ENCODE measurements at places on chromosomes 2 and 18.

GRCh38 chr18:60191926-60192325, 180.6 kb downstream of the MC4R start:
- DNase-seq: no peak

GRCh38 chr18:26928670-26929313, 63.3 kb upstream of the AQP4 start:
- DNase-seq: no peak

DNA sequence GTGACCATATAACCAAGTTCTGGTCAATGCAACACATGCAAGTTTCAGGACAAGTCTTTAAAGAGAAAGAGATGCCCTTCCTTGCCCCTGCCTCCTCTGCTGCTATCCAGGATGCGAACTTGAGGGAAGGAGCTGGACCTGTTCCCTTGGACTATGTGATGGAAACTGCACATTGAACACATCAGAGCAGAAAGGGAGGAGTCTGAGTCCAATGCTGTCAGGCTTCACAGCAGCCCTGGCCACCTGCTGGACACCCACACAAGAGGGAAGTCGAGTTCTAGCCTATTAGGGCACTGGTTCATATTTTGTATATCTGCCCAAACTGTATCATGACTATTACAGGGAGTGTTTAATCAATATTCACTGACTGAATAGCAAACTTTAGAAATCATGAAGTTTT, 38.3 kb upstream of the TEX51 start:
- no peak for DNase-seq

DNA sequence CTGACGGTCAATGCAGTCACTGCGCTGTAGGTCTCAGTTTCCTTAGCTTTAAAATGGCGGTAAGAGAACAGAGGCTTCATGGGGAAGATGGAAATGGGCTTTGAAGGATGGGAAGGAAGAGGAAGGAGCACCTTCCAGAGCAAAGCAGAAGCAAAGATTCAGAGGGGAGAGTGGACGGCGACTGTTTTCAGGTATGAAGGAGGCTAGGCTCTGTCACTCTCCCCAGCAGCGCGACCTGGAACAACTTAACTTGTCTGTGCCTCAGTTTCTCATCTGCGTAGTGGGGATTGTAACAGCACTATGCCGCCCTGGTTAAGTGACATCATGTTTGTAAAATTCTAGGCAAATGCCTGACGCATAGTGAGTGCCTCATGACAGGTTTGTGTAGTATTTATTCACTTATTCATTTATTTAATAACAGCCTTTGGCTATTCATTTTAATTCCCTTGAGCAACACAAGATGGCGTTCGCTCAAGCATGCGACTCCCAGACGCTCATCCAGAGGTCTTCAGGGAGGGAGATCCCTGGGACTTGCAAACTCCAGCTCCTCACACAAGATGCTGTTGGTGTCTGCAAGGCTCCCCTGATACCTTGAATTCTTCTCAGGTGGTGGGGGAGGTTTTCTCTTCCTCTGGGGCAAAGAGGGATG, 336.3 kb downstream of the DYSF start:
- DNase-seq: no peak

DNA sequence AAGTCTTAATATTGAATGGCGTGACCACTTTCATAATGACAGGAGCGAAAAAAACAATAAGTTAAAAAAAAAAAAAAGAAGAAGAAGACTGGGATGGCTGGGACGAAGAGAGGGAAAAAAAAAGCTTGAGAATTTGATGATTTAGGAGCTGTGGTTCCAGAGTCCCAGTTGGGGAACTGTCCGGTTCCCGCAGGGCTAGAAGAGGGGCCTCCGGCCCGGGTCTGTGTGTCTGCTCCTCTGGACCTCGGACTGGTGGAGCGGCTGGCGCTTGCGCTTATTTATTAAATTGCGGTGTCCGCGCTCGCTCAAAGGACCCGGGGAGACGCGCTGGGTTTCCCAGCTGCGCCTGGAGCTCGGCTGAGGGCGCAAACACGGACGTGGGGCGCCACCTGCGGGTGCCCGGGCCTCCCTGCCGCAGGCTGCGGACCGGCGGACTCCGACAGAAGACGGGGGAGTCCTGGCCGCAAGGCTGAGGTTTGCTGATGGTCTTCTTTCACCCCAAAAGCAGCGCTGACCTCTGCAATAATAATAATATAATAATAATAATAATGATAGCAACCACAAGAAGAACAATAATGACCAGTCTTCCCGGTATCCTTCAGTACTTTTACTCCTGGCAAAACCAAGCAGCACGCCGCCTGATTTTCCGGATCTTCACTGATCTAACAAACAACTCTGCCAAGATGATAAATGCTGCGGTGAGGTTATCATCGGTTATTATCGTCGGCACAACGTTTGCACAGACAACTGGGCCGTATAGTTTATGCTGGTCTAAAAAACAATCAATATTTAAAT, at the start of gene CBLN2:
Gene CBLN2 (minus strand): TSS at position 251 of the 795 bp plus-strand sequence. CDS start 2,182 bp downstream, outside the sequence.
- no peak for DNase-seq

DNA sequence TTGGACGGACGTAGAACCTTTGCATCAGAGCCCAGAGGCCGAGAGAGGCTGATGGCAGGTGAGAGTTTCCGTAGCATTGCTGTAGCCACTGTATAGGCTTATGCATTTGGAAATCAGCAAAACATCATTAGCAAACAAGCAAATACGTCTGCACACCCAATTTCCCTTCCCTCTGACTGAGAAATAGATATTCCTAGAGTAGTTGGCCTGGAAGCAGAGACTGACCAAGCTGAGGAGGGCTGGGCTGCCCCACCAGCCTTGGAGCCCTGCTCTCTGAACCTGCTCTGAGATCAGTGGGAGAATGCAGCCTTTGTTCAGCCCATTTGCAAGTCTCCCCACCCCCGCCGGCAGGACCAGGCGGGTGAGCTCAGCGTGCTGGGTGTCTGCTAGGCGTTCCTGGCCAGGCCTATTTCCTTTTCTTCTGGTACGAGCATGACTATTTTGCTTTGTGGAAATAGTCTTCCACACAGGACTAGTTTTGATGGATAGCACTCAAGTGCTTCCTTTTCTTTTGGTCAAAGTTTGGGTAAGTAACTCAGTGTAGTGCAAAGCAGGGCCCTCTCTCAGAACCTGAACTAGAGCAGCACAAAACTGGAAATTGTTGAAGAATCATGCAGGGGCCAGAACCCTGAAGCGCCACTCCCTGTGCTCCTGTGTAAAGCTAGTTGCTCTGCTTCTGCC, 21.9 kb upstream of the RNF149 start:
- peak; percentile 22 for DNase-seq

DNA sequence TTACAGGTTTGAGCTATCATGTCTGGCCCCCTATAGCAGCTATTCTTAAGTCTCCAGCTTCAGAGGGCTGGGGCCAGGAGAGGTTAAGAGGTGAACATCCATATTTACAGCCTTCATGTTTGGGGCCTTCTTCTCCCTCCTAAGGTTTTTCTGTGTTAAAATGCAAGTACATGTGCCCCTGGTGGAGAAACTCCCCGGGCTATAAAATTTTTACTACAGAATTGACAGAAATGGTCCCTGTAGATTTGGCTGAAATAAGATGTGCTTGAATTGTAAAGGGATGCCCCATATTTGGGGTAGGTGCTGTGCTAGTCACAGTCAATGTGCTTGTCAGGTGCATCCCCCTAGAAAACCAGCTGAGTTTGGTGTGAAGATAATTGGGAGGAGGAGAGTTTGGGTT, 263.3 kb upstream of the CXCR4 start:
- DNase-seq: no peak

- DNase-seq: no peak
Observed at GRCh38 chr2:145626301-145626700, 1106.4 kb upstream of the ZEB2 start.

- no peak for DNase-seq
Observed at GRCh38 chr2:218021536-218022071, 18.8 kb upstream of the TNS1 start.

DNA sequence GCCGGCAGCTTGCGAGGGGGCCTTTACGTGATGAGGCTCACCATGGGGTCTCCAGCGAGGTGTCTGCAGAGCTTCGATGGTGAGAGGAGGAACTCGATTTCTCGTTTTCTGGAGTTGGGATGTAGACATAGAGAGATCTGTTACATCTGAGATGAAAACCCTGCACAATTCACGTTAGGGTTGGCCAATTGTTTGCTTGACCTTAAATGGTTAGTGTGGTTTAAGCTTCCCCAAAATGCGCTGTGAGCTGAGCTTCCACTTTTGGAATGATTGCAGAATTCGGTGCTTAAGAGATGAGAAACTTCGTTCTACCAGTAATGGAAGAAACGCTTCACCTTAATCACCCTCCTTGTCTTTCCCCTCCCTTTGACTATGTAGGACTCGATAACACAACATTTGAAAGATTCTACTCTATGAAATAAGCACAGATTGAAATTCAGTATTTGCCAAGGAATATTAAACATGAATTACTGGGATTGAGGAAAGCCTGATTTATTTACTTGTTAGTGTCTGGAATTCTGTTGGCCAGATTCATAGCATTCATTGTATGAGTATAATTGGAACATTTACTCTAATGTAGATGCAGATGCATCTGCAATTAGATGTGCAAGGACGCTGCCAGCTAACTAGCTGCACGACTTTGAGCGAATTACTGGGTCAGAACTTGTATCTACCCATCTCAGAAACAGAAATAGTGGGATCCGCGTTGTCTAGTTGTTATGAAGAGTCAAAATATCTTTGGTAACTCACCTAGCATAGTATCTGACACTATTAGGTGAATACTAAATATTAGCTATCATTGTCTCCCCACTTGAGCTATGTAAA, 1.6 kb upstream of the KLF7 start:
- DNase-seq: peak; percentile 45

DNA sequence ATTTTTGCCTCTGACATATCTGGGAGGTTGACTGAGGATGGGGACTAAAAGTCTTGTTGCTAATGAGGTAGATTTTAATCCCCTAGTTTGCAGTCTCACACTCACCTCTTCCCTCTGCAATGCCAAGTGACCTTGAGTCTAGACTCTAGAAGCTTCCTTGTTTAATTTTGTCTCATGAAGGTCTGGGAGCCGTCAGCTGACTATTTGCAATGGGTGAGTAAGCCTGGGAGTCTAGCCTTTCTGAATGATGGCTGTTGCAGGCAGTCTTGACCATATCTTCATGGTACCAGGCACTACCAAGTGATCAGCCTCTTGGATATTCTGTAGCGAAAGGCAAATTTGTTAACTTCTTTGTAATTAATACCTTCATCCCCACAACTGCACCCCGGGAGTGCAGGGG, 61.2 kb downstream of the ARHGAP15 start:
- no peak for DNase-seq

DNA sequence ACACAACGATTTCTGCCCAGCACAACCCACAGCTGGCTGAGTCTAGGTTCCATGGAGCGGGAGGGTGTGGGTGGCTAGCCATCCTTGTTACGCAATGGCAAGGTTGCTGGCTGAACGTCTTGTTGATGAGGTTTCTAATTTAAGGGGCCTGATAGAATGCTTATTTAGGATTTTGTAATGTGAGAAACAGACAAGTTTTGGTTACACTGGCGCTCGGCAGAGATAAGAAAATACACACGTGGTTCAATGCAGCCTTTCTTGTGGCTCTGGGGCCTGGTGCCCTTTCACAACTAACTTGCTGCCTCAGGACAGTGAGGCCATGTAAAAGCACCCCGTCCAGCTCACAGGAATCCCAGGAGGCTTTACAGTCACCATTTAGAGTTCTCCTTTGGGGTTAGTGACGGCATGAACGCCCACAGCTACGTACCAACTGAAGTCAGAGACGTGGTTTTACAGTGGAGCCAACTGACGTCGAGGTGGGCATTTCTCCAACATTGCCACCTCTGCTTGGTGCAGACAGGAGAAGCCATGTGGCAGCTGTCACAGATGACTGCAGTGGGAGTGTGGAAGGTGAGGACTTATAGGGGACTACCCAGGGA, 29.7 kb upstream of the PIEZO2 start:
- DNase-seq: no peak

DNA sequence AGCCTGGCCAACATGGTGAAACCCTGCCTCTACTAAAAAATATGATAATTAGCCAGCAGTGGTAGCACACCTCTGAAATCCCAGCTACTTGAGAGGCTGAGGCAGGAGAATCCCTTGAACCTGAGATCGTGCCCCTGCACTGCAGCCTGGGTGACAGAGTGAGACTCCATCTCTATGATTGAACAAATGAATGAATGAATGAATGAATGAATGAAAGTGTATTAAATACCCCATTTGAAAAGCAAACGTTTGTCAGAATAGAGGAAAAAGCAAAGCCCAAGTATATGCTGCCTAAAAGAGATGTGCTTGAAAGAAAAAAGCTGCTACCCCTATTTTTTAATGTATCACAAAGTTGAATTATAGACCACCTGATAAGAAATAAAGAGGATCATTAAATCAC, 89.1 kb upstream of the TTC27 start:
- DNase-seq: no peak

DNA sequence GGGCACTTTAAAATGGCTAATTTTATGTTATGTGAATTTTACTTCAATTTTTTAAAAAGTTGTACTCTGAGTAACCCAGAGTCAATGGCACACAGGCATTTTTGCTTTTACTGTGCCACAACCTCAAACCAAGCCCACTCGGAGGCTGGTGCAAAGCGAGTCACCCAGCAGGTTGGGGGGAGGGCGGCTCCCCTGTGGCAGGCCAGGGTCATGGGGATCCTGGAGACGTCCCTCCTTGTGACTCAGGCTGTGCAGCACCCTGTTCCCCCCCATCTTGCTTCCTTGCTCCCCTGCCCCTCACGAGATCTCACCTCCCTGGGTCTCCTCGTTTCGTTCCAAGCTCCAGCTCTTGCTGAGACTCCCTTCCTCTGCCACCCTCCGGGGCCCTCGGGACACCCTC, 58.6 kb downstream of the POMC start:
- DNase-seq: no peak

DNA sequence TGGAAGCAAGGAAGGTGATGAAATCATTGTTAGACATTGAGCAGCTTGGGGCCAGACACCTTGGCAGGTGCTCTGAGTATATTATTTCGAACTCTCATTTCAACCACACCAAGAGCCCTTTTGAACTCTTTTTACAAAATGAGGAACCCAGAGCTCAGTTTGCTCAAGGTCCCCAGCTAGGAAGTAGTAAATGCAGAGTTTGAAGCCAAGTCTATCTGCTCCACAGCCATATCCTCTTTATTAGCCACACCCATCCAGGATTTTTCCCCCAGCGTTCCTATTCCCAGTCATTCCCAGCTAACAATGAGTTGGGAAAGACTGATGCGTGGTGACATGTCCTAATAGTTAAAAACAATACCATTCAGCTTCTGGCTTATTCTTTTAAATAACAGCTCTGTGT, 40.2 kb downstream of the SEMA4F start:
- DNase-seq: no peak

DNA sequence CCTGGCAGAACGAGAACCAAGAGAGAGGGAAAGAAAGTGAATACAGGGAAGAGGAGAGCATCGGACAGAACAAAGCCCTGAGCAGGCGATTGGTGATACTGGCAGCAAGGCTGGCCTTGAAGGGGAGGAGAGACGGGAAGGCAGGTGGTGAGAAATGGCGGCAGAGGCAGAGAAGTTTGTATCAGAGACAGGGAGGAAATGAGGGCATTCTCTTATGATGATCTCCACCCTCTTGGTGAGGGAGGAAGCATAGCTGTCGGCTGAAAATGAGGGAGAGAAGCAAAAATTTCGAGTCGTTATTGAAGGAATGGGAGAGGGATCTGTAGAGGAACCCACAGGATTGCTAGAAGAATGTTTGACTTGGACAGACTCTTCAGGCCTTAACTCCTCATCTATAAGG, 80.6 kb downstream of the CLIP4 start:
- no peak for DNase-seq

- DNase-seq: no peak
Observed at GRCh38 chr2:73076701-73077423, 5.3 kb upstream of the SFXN5 start.
